ENCODE measurements at places on chromosomes 16 and 17. TPM values are rescaled to one million over a fixed set of nuclear protein-coding genes. Genes with fewer than 3 reads are reported as not detected.

Gene ABCC11
- total RNA-seq, result not detected

Gene ROGDI
- total RNA-seq, result 7.1 TPM

Gene PPY
- total RNA-seq, result not detected

Gene ATP5PD
- 314 TPM for total RNA-seq

Gene OR1A1
- total RNA-seq, result not detected

Measured in OCI-LY7 (cell line).